ENCODE measurements at places on chromosomes 11 and 22.

DNA sequence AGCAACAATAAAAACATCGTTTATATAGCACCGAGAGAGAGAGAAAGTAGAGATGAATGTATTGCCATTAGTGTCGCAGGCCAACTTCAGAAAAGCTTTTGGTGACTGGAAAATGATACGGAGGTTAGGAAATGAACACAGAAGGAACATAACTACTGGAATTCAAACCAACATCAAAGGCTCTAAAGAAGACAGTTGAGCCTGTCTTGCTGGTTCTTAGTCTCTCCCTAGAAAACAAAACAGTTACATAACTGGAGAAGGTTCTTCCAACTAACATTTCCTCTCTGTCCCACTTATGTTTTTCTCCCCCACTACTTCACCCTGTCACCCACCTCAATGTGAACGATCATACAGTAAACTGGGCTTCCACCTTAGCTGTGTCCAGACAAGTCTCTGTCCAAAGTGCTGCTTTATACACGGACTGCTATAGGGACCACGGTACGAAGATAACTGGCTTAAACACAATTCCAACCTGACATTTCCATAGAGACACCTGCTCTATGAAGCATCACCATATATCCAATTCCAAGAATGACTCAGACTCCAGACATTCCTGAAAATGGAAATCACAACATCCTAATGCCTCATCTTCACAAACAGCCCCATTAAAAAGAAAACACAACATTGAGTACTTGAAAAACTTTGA, 85.2 kb upstream of the ARHGAP32 start:
- DNase-seq = no peak

DNA sequence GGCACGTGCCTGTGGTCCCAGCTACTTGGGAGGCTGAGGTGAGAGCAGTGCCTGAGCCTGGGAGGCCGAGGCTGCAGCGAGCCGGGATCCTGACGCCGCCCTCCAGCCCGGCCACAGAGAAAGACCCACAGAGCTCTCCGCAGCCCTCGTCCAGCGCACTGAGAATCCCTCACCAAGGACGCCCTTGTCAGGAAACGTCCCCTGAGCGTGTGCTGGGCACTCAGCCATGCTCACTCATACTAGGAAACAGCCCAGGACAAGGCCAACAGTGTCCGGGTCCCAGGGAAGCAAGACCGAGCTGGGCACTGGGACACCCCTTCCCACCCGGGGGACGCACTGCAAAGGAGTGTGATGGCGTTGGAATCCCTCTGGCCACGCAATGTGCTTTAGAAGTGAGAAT, 14.5 kb downstream of the DEAF1 start:
- no peak for DNase-seq

GRCh38 chr22:24822471-24822870, 16.5 kb downstream of the SGSM1 start:
- DNase-seq = no peak

DNA sequence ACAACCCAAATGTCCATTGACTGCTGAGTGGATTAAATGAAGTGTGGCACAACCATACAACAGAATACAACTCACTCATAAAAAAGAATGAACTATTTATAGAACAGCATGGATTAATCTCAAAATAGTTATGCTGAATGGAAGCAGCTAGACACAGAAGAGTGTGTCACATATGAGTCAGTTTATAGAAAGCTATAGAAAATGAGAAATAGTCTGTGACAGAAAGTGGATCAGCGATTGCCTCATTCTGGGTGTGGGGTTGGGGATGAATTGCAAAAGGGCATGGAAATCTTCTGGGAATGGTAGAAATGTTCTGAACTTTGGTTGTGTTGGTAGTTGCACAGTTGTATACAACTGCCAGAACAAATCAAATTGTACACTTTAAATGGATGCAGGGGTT, 37.4 kb downstream of the PRR5L start:
- DNase-seq = no peak

GRCh38 chr11:77081976-77082836, 15.4 kb downstream of the CAPN5 start:
- DNase-seq = no peak

DNA sequence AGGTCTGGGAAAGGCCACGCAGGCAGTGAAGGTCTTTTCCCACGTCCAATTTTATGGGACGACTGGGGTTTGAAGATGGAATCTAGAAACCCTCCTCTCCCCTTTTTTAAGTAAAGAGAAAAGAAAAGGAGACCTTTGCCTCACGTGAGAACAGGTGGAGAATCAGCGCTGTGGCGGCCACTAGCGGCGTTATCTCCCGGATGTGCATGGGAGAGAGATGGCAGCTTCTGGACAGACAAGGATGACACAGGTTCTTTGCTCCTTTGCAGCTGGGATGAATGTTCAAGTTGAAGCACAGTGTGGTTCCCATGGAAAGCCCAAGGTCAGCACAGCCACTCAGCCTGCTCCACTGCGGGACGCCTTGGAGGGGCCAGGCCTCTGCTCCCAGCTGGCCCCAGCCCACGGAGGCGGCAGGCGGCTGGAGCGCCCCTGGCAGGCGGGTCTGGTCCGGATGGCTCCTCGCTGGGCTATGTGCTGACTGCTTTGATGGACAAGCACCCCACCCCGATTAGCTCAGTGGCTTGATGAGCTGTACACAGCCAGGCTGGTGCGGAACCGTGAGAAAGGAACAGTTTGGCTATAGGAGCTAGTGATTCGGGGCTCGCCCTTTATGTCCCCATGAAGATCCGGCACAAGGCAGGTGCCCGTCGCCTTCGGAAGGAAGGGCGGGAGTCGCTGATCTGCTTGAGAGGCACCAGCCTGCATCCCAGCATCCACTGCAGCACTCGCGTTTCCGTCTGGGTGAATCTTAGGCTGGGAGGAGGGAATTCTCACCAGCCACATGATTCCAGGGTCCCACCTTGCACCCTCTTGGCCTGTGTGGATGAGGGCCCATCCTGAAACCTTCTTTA, 14.5 kb upstream of the BID start:
- DNase-seq = no peak

GRCh38 chr22:48738204-48738980, 1089.3 kb downstream of the BRD1 start:
- DNase-seq = no peak

GRCh38 chr11:72553706-72554105, 119.4 kb upstream of the CLPB start:
- DNase-seq = no peak

- no peak for DNase-seq
These were observed 29.3 kb downstream of the FAT3 start for GRCh38 chr11:92253945-92254344.

GRCh38 chr11:92122561-92122960, 102.1 kb upstream of the FAT3 start:
- DNase-seq = no peak

GRCh38 chr11:119742263-119742861, 13.4 kb upstream of the NECTIN1 start:
- DNase-seq = no peak

DNA sequence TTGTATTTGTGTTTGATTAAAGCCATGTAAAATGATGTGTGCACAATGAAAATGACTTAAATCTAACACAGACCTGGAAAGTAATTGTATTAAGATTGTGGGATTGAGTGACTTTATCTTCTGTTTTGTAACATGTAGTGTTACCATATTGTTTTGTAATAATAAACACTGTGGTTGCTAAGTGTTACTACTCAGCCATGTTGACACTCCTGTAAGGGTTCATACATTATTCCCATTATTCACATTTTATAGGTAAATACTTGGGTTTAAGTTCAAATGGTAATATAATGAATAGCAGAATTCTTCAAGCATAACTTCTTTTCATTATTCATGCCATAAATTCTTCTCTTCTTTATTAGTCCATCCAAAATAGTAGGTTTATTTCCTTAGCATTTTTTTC, 69.0 kb downstream of the ZC3H12C start:
- DNase-seq = no peak

GRCh38 chr11:28666632-28667031, 558.4 kb downstream of the METTL15 start:
- DNase-seq = no peak

- no peak for DNase-seq
These were observed 38.3 kb downstream of the GAB4 start for GRCh38 chr22:16969508-16970327.

- DNase-seq = no peak
These were observed 32.1 kb upstream of the PPP2R1B start for GRCh38 chr11:111798279-111798678.

- no peak for DNase-seq
These were observed 33.5 kb upstream of the GAL start for GRCh38 chr11:68650801-68651200.

GRCh38 chr22:20001082-20001638, 15.5 kb downstream of the ARVCF start:
- DNase-seq = peak; percentile 7

GRCh38 chr11:125925247-125925740, 20.6 kb upstream of the VSIG10L2 start:
- no peak for DNase-seq

DNA sequence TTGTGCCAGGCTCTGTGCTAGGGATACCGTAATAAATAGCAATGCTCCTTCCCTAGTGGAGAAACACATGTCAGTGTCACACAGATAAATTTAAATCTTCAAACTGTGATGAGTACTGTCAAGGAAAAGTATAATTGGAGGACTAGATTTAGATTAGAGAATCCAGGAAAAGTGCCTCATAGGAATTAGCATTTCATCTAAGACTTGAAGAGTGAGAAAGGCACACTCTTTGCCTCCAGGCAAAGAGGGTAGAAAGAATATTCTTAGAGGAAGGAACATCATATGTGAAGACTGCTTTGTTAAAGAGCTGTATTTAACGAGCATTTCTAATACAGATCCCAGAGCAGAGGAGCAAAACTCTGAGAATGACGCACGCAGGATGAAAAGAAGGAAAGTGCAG, 30.9 kb downstream of the ART5 start:
- DNase-seq = no peak

GRCh38 chr11:108967571-108967970, 302.7 kb downstream of the DDX10 start:
- DNase-seq = no peak

GRCh38 chr11:107999759-108000455, 8.8 kb upstream of the CUL5 start:
- peak; percentile 36 for DNase-seq

GRCh38 chr11:95736809-95737208, 52.8 kb downstream of the FAM76B start:
- DNase-seq = no peak

DNA sequence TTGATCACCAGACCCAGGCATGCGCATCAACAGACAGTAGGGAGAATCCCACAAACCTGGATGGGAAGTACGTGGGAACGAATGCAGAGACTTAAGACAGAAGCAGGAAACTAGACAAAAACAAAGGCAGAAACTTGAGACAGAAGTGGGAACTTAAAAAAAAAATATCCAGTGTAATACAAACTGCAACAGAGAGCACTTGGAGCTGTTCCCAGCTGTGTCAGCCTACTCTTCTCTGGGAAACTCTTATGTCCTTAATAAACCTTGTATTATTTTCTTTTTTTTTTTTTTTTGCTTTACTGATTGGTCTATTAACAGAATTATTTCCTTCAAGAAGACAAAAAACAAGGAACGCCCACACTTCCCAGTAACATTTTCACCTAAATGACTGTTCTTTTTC, 1818.1 kb upstream of the RAG2 start:
- DNase-seq = no peak

GRCh38 chr11:64609436-64610047, 18.5 kb downstream of the SLC22A12 start:
- no peak for DNase-seq

GRCh38 chr22:46869329-46869728, 106.9 kb downstream of the TBC1D22A start:
- DNase-seq = no peak

DNA sequence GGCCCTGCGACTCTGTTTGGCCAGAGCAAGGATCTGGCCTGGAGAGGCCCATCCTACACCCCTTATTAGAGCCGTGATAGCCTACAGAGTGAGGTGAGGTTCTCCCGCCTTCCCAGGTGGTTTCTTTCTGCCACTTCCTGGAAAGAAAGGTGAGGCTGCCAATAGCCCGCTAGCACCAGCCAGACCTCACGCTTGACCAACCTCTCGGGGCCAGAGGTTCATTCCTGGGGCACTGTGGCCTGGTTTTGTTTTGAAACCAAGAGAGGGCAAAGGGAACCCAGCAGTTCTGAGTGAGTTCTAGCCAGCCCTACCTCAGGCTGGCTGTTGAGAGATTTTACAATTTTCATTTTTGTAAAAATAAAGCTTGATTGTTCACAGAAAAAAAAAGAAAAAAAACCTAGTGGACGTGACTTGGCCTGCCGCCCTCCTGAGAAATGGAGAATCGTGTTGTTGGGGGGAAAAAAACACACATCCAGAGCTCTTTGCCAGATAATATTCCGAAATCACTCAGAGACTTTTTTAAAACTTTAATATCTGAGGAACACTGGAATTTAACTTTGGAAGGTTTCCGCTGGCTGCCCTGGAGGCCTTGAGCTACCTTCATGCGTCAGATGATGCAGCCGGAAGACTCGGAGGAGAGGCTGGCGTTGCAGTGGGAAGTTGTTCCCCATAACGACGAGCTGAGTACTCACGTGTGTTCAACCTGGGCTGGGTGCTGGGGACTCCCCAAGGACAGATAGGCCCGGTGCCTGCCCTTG, 84.5 kb downstream of the BCR start:
- no peak for DNase-seq

Measured in bone marrow (tissue), 2 donors.